HCT116 (cell line): ENCODE measurements at places on chromosomes 4 and X. TPM values are rescaled to one million over a fixed set of nuclear protein-coding genes. Genes with fewer than 3 reads are reported as not detected.

DNA sequence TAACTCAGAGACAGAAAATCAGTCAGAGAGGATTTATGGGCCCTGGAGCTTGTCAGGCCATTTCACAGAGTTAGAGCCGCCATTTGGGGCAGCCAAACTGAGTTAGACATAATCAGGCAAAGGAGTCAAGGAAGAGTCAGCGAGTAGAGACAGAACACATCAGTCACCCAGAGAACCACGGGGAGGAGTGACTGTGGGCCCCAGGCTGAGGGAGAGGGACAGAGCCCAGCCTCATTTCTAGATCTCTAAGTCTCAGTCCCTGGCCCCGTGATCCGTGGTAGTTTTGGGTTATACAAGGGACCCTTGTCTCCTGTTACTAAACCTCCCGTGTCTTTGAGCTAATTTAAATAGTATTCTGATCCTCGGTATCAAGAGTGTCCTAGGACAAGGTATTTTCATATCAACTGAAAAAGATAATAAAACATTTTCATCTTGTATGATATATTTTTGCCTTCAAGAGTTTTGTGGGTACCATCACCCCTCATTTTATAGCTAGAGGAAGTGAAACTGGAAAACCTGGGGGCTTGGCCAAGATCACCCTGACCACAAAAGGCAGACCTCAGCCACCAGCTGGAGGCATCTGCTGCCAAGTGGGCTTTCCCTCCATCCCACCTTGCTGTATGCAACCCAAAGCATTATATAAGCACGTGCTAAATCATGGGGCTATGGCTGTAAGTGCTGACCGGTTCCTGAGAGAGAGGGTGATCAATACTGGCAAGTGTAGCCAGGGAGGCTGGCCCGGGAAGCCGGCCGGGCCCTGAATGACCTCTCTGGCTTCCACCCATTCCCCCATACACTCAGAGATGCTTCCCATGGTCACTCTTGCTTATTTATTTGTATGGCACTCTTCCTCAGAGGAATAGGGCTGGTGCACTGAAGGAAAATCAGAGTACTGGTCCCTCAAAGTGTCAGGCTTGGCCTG is 204.1 kb downstream of the BCOR start:
- DNase-seq: no peak

DNA sequence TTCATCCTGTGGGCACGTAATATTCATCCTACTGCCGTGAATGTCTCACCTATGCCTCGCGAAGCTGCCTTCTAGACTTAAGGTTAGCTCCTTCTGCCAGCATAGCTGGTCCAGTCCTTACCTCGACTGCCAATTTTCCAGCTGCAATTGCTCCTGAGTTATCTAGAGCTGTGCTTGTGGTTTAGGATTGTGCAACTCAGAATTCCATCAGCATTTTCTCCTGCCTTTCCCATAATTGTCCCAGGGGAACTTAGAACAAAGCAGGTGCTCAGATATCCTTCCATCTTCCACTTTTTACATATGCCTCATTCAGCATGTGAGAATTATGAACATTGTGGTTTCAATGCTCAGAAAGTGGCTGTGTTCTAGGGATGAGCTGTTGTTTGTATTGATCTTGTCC is 131.4 kb upstream of the ADGRL3 start:
- DNase-seq: no peak

- no peak for DNase-seq
Observed at GRCh38 chr4:123379392-123379791, 17.2 kb upstream of the SPRY1 start.

CXCL11 gene
- not detected for total RNA-seq

BMP3 gene
- total RNA-seq: not detected

DNA sequence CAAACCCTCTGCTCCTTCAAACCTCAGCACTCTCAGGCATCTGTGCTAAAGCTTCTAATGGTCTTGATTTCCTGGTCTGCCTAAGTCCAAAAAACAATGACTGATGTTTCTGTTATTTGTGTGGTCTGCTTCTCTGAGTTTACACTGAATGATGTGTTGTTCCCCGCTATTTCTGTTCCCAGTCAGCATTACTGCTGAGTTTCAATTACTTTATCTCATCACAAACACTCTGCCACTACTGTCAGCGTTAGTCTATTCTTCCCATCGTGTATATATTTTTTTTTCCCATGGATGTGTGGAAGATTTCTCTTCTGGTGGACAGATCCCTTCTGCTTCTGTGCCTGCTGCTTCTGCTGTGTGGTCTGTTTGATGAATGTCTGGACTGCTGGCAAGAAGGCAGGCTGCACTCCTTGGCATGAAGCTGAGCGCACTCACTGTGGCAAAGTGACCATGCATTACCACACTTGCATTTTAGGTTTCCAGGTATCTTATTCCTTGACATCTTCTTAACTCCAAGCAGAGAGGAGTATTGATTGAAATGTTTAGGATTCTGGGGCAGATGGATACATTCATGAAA is 106.9 kb upstream of the PAQR3 start:
- DNase-seq: no peak

GAR1 gene
- total RNA-seq: 40.6 TPM

DNA sequence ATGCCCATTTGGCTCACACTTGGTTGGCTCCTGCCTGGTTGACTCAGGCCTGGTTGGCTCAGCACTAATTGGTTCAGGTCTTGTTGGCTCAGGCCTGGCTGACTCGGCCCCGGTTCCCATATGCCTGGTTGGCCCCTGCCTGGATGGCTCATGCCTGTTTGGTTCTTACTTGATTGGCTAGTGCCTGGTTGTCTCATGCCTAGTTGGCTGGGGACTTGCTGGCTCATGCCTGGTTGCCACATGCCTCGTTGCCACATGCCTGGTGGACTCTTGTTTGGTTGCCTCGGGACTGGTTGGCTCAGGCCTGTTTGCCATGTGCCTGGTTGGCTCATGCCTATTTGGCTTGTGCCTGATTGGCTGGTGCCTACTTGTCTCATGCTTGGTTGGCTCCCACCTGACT is 103.7 kb downstream of the APOOL start:
- DNase-seq: no peak

- DNase-seq: no peak
Observed at GRCh38 chrX:21660156-21660555, 2.0 kb upstream of the KLHL34 start.

SLITRK4 gene
- not detected for total RNA-seq

- no peak for DNase-seq
Observed at GRCh38 chr4:182752158-182752910, 164.9 kb downstream of the DCTD start.

ADH7 gene
- not detected for total RNA-seq

TCEAL9 gene
- 28.8 TPM for total RNA-seq

GRCh38 chr4:70945046-70945445 is 42.9 kb downstream of the MOB1B start:
- no peak for DNase-seq

DNA sequence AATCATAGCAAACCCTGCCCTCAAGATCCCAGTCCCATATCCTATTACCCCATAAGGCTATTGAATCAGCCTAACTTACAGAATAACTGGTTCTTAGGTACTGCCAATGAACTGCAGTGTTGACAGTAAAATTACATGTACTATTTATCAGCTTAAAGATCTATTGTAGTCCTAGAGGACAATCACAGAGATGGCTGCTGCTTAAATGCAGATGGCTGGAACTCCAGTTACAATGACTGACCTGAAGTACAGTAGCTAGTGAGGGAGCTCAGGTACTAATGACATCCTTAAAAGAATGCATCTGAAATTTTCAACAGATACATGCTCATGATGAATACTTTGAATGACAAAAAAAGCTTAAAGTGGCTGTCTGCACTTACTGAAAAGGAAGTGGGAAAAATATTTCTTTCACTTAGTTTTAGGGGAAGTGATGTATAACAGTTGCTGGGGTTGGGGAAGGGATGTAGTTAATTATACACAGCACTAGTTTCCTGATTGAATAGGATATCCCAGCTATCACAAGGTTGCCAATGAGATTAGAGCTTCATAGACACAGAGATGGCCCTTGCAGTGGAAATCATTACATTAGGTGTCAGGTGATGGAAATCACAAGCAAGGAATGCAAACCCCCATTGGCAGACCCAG is 42.0 kb downstream of the USP26 start:
- DNase-seq: no peak

CAPN6 gene
- total RNA-seq: 0.10 TPM

- DNase-seq: no peak
Observed at GRCh38 chrX:15849555-15849954, 5.1 kb downstream of the AP1S2 start.

TRPC5OS gene
- 0.07 TPM for total RNA-seq

DNA sequence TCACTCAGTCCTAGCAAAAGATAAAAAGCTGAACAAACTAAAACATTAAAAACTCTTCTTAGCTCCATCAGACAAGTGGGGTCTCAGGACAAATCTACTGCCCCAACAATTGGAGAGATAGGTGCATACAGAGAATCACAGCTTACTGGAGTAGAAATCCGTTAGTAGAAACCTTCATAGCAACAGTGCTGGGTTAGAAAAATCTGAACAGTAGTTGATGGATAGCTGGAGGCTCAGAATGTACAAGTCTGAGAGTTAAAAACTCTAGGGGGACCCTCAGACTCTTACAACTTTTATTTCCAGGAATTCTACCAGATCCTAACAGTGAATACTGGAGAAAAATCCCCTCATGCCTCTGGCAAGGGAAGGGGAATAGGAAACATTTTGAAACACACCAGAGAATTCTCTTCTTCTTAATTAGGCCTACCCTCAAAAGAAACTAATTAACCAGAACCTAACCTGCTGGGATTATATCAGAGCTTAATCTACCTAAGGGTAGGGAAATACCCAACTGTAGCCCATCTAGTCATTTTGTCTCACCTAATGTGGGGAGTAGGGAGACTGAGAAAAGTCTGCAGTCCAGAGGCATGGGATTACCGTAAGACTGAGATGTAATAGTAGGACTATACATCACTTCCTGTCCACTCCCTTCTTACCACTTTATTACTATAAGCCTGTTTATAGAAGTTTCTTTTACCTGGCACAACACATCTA is 165.0 kb upstream of the CTSO start:
- DNase-seq: no peak

CYBB gene
- total RNA-seq: 0.59 TPM

- DNase-seq: no peak
Observed at GRCh38 chr4:66062044-66062443, 391.8 kb upstream of the EPHA5 start.
